ENCODE measurements at places on chromosomes 7 and 10.
A peak's percentile ranks its signal among the peaks of the same experiment; 100 is the strongest.

DNA sequence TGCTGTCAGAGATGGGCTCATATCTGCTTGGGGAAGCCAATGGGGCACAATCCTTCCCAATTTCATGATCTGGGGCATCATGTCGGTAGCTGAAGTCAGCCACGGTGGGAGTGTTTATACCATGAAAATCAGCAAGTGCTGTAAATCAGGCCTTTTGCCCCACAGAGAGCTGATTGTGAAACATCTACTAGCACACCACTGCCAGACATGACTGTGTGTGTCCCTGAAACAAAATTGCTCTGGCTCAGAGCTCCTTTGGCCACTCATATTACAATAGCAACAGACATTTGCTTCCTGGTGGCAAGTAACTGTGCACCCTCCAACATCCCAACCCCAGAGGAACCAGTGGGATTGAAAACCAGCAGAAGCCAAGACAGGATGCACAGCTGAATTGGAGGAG is 23.7 kb downstream of the GPR26 start:
- no peak for DNase-seq

- no peak for DNase-seq
These were observed 14.9 kb downstream of the DLG5 start for GRCh38 chr10:77911535-77912123.

DNA sequence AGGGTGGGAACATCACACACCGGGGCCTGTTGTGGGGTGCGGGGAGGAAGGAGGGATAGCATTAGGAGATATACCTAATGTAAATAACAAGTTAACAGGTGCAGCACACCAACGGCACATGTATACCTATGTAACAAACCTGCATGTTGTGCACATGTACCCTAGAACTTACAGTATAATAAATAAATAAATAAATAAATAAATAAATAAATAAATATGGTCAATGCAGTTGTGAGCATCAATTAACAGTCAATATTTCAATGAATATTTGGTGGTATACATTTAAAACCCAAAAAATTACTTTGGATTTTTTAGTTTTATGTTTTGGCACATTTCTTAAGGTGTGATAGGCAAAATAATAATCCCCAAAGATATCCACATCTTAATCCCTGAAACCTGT is 15.6 kb downstream of the TRDMT1 start:
- DNase-seq = no peak

- DNase-seq = no peak
These were observed 24.6 kb upstream of the WNT16 start for GRCh38 chr7:121304102-121304658.

GRCh38 chr10:133024704-133025557 is 62.8 kb upstream of the ADGRA1 start:
- no peak for DNase-seq

DNA sequence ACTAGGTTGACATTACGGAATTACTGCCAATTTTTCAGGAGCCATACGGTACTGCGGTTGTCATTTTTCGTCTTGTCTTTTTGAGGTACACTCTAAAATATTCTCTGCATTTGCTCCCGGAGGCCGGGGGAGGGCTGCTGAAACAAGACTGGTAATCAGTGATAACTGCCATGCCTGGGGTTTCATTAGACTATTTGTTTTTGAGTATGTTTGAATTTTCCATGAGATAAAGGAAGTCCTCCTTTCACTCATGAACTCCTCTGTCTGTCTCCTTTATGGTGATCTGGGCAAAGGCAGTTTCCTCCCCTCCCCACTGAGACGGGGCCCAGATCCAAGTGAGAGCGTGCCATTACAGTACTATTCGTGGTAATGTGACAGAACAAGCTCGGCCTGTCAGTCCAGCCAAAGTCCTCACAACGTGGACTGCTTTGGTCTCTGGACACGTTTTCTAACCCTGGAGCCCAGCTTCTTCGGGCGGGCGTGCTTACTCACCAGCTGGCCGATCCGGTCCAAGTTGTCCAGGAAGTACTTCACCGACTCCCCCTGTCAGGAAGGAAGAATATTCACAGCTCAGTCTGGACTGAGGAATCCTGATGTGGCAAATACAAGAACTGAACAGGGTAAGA is 45.1 kb downstream of the AMZ1 start:
- peak; percentile 66 for DNase-seq

GRCh38 chr7:135745703-135746312 is 2.8 kb downstream of the FAM180A start:
- DNase-seq = peak; percentile 85

DNA sequence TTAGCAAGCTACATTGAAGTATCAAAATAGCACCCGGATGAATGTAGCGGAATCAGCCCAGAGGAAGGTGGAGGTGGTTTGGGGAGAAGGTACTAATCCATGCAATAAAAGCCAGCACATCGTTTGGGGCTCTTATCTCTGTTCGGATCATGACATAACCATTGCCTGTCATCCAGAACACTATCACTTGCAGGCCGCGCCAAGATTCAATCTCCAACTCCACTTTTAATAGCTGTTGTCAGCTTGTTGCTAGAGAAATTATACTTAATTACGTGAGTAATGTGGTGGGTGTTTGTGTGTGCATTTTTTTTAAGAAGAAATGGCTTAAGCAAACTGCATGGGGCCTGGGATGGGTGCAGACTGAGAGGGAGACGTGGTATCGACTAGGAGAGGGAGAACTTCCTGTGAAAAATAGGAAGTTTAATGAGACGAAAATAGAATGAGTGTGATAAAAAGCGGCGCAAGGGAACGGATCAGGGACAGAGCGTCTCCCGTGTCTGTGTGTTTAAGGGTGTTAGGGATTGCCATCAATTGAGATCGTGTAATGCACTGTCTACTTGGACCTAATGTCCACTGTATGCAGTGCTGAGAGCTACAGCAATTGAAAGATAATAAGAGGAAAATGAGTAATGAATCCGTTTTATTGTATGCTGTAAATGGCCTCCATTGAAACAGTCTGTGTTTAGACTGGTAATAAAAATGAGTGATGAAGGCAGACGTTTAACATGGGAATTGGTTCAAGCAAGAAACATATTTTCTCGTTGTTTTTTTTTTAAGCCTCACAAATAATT is 27.6 kb upstream of the SFMBT2 start:
- DNase-seq = no peak

DNA sequence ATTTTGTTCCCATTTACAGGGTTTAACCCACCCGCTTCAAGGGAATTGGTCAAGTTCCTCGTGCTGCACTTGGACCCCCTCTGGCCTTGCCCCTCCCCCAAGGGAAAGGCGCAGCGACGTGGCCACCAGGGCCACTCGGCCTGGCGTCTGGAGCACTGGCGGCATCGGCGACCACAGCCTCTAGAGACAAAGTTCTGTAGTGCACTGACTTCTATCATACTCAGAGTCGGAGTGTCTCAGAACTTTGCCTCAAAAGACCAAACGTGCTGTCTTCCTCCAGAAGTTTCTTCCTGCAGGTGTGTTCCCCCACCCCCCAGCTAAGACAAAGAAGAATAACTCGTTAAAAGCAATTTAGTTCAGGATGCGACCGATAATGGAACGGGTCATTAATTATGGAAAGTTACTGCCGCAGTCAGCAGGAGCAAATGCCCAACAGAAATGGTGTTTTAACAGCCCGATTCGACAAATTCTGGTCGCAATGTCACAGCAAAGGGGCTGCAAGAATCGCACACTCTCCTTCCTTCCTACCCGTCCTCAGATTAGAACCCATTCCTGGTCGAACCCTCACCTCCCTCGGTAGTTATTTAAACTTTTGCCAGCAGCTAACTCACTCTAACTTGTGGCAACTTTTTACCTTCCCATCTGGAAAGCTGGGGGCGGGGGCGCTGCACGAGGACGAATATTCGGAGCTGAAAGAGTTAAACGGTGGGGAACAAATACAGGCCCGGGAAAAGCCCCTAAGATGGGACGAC is 202.1 kb upstream of the NFE2L3 start:
- DNase-seq = peak; percentile 15

DNA sequence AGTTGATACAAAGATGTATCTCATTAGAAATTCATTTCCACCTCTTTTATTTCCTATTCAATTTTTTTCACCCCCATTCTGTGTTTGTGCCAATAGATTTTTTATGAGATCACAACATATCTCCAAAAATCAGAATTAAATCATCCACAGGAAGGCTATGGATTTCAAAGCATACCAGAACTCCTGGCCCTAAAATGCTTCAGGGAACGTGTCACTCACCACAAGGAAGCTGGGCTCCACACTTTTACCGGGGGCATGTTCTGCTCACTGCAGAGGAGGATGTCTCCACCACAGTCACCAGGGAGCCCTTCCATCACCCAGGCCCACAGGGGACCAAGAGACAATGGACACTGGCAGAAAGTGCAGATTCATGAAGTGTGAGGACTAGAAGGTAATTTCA is 456.8 kb downstream of the KCNMA1 start:
- peak; percentile 25 for DNase-seq

DNA sequence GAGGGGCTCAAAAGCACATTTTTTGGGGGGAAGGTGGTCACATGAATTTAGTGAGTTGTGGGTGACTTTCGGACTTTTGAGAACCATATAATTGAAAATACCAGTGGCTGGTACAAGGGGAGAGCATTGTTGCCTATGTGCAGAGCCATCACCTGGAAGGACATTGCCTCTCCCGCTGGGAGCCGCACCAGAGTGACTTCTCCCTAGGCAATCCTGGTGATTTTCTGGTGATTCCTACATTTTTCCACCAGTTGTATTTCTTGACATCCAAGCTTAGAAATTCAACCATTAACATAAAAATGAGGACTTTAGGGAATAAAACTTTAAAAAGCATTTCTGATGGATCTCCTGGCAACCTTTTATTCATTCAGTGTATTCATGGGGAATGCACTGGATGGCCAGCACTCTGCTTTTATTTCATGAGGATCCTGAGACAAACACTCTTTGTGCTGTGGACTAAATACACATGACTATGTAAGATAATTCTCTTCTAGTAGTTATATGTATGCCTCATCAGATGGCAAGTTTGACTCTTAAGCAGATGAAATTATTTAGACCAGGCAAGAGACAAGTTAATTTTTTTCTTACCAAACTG is 41.8 kb upstream of the MKI67 start:
- DNase-seq = no peak

- no peak for DNase-seq
These were observed 85.5 kb downstream of the ADCY1 start for GRCh38 chr7:45659496-45660139.

DNA sequence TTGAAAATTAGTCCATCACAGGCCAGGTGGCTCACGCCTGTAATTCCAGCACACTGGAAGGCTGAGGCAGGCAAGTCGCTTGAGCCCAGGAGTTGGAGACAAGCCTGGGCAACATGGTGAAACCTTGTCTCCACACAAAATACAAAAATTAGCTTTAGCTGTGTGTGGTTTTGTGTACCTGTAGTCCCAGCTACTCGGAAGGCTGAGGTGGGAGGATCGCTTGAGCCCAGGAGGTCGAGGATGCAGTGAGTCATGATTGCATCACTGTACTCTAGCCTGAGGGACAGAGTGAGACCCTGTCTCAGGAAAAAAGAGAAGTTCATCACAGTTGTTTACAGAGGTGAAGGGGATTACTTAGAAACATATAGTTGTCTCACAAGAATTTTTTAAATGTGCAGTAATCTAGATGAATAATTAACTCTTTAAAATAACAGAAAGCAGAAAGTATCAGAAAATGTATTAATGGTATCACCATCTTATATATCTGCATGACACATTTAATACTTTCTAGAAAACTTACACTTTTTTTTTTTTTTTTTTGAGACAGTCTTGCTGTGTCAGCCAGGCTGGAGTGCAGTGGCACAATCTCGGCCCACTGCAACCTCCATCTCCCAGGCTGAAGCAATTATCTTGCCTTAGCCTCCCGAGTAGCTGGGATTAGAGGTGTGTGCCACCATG is 8.9 kb downstream of the LCOR start:
- DNase-seq = no peak

DNA sequence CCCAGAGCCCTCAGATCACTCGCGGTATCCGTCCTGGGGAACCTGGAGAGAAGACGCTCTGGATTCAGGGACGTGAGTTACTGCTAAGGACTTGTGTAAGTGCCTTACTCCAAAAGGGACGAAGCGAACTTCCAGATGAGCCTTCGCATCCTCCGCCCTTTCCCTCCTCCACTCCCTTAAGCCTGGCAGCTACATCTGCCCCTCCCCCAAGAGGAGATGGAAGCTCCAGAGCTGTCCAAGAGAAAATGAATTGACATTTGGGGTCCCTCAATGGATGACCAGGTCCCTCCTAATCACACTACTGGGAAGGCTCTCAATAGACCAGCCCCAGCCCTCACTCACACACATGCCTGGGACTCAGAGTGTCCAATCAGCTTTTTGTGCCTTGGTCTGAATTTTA is 31.3 kb upstream of the GDF10 start:
- no peak for DNase-seq

DNA sequence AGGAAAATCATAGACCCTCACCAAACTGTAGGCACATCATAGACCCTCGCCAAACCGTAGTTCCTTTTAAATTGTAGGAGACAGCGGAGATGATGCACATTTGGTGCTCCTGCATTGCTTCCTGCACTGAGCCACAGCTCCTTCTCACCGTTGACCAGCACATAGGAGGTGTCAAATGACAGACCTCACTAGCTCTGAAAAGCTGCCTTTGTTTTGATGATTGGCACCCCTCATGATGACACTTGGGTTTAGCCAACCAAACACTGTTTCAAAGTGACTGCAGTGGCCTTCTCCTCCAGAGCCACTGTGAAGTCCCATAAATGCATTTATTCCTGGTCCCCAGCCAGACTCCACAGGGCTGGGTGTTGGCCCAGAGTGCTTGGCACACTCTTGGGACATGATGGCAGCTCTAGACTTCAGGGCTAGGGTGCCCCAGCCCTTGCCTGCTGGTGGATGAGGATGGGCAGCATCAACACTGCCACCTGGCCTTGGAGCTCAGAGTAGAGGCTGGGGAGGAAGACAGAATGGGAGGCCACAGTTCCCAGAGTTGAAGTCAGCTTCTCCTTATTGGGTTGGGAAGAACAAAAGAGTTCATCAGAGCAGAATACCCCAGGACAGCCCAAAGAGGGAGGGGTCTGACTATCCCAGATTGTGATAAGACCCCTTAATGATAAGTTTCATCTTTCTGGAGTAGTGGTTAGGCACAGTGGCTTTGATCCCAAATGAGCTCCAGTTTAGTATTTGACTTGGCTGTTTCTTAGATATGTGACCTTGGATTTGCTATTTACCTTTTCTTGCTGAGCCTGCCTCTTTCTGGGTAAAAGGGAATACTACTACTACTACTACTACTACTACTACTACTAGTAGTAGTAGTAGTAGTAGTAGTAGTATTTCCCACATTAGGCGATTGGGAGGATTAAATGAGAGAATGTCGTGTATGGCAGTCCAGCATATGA is 75.3 kb downstream of the MTPN start:
- no peak for DNase-seq

DNA sequence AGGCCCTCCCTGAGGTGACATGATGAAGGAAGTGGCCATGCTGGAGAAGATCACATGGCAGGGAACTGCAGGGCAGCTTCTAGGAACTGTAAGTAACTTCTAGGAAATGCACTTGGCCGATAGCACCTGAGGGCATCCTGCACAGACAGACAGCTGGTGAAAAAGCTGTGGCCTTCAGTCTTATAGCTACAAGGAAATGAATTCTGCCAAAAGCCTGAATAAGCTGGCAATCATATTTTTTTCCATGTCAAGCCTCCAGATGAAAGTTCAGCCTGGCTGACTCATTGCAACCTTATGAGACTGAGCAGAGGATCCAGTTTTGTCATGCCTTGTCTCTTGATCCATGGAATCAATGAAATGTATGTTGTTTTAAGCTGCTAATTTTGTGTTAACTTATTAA is 91.1 kb upstream of the CACNA2D1 start:
- peak; percentile 37 for DNase-seq

Measured in AG20443 (cell line).